ENCODE measurements at places on chromosomes 11 and 22.

- DNase-seq, result no peak
These were observed 3.2 kb downstream of the CHST1 start for GRCh38 chr11:45662096-45662664.

GRCh38 chr11:767238-767637 is 10.0 kb downstream of the GATD1 start:
- no peak for DNase-seq

GRCh38 chr22:17267661-17268330 is 48.6 kb upstream of the ADA2 start:
- DNase-seq, result no peak

- DNase-seq, result no peak
These were observed 43.6 kb downstream of the CTSC start for GRCh38 chr11:88293931-88294330.

DNA sequence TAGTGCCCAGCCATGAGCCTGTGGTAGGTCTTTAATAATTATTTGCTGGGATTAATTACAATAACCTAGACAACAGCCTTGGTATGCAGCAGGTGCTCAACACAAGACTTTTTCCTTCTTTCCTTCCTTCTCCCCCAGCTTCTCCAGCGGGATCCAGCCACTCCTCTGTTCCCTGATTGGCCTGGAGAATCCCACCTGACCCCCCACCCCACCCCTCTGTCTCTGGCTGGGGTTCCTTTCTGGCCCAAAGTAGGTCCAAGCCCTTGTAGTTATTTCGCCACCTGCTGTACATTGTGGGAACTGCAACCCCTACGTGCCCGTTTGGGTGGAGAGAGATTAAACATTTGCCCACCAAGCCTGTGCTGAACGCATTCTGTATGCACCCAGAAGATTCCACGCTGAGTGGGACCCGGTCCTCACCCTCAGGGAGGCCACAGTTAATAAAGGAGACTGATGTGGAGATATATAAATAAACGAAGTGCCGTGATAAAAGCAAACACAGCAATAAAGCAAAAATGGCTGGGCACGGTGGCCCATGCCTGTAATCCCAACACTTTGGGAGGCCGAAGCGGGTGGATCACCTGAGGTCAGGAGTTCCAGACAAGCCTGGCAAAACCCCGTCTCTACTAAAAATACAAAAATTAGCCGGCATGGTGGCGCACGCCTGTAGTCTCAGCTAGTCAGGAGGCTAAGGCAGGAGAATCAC is 32.1 kb upstream of the DGKZ start:
- DNase-seq, result peak; percentile 73

DNA sequence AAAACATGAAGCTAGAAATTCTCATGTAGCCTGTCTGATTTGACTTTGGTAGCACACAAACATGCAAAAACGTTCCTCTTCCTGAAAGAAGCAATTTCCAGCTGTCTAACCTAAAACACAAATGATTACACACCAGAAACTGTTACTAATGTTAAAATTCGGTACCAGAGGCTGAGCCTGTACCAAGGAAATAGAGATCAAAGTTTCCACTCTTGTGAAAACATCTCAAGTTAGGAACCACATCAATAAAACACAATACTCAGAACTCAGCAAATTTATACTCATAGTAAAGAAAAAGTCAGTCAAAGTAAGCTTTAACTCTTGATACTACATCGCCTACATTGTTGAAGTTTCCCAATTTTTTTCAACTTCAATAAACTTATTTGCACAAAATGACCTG is 107.8 kb downstream of the FCHSD2 start:
- no peak for DNase-seq

DNA sequence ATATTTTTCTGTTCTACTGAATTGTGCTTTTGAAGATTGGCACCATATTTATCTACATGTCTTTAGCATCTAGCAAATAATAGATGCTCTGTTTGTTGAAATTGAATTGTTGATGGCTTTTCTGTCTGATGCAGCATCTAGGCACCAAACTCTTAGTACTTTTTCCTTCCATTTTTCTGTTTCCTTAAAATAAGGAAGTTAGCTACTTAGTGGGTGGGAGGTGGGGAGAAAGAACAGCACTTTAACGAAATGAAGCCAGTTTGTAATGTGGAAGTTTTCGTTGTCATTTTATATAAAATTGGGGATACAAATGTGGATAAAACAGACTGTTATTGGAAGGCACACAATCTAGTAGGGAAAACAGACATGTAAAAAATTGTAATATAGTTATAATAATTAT is 76.6 kb downstream of the HIPK3 start:
- no peak for DNase-seq

- peak; percentile 33 for DNase-seq
These were observed 2.9 kb upstream of the ARFGAP2 start for GRCh38 chr11:47179655-47179991.

- no peak for DNase-seq
These were observed 47.4 kb upstream of the EHF start for GRCh38 chr11:34573537-34573936.

- no peak for DNase-seq
These were observed 104.3 kb downstream of the SPATA19 start for GRCh38 chr11:133740963-133741362.

- no peak for DNase-seq
These were observed 10.2 kb downstream of the PACS1 start for GRCh38 chr11:66080055-66080817.

GRCh38 chr11:97610000-97610399 is 1220.2 kb downstream of the JRKL start:
- DNase-seq, result no peak

GRCh38 chr11:102154806-102155205 is 44.6 kb downstream of the YAP1 start:
- no peak for DNase-seq

DNA sequence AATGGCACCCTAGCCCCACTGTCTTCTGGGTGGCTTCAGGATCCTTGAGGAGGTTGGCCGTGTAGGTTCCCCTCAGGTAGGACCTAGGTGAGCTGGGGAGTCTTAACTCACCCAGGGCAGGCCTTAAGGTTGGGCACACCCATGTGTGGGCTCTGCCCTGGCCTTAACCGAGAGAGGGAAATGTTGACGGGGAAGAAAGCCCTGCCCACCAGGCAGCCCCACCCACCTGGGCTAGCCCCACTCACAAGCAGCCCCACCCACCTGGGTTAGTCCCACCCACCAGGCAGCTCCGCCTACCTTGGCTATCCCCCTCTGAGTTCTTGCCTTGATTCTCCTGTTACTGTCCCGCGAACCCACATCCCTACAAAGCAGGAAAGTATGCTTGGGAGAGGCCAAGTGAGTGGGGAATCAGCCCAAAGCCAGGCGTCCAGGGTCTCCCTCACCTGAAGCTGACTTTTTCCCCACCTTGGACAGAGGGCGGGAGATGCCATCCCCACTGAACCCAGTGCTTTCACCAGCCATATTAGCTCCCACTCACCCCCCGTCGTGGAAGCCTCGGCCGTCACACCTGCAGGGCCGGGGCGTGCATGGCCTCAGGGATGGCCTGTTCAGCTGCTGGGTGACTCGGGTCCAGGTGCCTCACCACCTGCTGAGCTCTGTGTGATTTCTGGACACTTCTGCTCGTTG is at the start of gene MYEOV:
TSS of gene MYEOV (plus strand) at position 337 of the 687 bp plus-strand sequence. CDS start 1,200 bp downstream, outside the sequence.
- no peak for DNase-seq

DNA sequence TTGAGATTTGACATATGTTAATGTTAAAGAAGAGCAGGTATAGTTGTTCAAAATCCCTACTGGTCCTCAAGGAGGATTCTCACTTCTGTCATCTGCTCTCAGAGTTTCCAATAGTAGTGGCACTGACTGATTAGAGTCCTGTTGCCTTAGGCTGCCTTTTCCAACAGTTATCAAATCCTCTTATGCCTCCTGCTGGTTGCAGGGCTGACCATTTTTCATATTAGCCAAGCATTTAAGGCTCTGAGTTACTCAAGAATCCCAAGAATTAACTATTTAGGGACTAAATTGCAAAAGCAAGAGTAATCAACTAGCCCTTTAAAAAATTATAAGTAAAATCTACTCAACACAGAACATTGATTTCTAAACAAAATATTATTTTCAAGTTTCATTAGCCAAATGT is 212.0 kb upstream of the CHORDC1 start:
- no peak for DNase-seq

GRCh38 chr11:37689951-37690350 is 1091.9 kb upstream of the RAG2 start:
- DNase-seq, result no peak

DNA sequence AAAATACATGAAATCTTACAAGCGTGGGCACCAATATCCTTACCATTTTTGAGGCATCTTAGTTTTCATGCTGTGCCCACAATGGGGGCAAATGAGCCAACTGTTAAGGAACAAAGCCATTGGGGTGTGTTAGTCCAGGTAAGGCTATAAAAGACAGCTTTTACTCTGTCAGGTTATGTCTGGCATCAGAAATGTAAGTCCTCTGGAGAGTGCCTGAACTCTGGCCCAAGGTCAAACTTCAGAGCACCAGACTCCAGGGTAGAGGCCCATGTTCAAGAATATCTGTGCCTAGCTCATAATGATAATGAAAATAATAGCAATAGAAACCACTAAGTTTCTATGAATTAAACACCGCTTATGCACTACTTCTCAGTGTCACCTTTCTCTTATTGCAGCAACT is 105.5 kb downstream of the CSNK2A3 start:
- DNase-seq, result no peak

DNA sequence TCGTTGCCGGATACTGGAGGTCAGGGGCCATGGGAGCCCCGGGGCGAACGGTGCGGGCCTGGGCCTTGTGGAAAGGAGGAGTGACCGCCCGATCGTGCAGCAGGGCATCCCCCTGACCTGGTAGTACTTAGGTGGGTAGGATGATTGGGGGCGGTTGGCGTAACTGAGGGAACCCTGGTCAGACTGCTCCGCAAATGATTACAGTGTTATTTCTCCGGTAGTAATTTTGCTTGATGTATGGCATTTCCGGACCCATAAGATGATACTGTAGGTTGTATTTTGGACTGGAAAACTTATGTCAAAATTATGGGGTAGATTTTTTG is 762 bp downstream of the MTMR3 start:
- DNase-seq, result no peak

GRCh38 chr11:23956586-23956985 is 540.3 kb upstream of the LUZP2 start:
- DNase-seq, result no peak

DNA sequence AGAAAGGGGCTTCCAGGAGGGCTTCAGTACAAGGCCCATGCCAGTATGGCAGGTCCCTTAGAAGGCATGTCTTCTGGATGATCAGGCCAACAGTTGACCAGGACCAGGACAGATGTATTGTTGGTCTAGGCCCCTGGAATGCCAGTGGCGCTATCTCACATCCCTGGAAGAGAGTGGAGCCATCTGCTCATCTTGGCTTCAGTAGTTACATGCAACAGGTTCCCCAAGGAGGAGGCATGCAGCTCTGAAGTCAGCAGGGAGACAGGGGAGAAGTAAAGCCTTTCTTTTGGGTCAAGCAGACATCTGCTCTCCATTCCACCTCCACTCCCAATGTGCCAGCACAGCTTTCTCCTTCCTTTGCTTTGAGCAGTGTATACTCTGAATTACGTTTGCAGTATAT is 244.1 kb downstream of the KIRREL3 start:
- no peak for DNase-seq

- DNase-seq, result no peak
These were observed 11.9 kb upstream of the ARHGAP42 start for GRCh38 chr11:100675115-100675650.

- no peak for DNase-seq
These were observed 79.6 kb upstream of the NECTIN1 start for GRCh38 chr11:119808407-119809185.

DNA sequence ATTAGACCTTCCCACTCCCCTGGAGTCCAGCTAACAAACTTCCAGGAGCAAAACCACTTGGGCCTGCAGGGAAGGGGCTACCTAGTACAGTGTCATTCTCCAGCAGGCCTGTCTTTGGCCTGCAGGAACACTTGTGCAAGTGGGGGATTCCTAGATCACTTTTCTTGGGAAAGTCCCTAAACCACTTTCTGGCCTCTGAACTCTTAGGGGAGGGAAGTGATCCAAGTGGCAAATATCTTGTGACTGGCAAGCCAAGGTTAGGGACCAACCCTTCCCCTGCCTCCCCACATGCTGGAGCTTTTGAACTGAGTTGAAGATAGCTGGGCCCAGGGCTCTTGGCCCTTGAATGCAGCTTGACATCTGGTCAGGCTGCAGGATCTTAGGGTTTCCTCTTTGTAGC is 17.2 kb downstream of the PPFIBP2 start:
- no peak for DNase-seq

- DNase-seq, result no peak
These were observed 27.0 kb downstream of the ADA2 start for GRCh38 chr22:17192186-17192585.

GRCh38 chr11:70448983-70449567 is 50.7 kb downstream of the CTTN start:
- no peak for DNase-seq

DNA sequence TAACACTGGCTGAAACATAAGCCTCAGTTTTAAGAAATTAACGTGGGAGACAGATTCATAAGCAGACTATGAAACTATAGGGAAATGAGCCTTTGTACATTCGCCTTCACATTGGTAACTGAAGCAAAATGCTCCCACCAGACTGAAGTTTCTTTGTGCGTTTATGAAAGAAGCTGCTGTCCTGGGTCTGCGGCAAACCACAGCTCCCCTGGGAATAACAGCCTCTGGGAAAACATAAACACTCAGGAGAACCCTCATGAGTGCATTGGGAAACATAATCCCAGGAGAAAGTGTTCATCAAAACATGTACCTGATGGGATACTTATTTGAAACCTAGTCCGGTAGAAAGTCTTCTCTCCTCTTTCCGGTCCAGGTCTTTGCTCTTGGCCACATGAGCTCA is 193.1 kb upstream of the LARGE1 start:
- no peak for DNase-seq

GRCh38 chr11:106216281-106216680 is 138.8 kb downstream of the AASDHPPT start:
- DNase-seq, result no peak

GRCh38 chr11:125165843-125166763 is 1.6 kb downstream of the PKNOX2 start:
- no peak for DNase-seq

DNA sequence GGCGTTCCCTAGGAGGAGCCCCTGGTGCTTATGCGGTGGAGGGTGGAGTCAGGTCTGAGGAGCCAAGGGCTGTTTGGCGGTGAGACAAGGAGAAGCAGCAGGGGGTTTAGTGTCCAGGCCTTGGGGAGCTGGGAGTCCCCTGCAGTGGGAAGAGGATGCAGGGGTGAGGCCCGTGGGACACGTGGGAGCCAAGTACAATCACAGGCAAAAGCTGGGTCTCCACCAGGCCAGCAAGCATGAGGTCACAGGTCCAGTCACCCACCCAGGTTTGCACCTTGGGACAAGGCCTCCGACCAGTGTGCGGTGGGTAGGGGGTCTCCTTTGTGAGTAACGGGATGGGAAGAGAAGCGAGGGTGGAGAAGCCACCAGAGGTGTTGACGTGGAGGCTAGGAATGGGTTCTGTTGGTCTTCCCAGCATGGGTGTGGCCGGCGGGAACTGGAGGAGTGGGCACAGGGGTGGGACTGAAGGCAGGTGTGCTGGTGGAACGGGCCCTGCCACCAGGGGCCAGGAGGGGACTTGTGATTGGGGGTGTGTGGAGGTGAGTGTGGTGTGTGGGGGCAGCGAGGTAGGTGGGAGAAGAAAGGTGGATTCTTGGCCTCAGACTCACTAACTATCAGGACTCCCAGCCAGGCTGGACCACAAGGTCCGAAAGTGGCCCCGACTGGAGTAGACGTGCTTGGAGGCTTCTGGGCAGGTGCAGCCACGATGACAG is 953.6 kb downstream of the TBC1D22A start:
- no peak for DNase-seq

- DNase-seq, result no peak
These were observed 1401.0 kb downstream of the BRD1 start for GRCh38 chr22:48426466-48427380.

- DNase-seq, result no peak
These were observed 220.9 kb downstream of the PGR start for GRCh38 chr11:100908746-100909145.
